Adipocyte (in vitro differentiated cells): ENCODE measurements at places on chromosomes 12 and 14.

DNA sequence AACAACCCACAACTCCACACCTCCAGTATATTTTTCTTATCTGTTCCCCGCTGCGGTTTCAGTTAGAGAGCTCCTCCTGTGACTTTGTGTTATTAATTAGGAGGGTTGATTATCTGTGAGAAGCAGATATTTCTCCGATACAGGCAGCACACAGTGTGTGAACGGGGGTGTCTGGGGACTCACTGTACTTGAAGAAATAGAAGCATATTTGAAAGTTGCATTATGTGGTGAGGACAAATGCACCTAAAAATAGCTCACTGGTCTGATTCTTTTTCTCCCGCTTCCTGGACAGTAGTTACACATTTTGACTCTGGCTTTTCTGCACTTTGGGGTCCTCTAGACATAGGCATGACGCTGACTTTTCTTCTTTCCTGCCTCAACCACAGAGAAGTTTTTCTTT is 277.7 kb downstream of the VRK1 start:
- DNase-seq = no peak

DNA sequence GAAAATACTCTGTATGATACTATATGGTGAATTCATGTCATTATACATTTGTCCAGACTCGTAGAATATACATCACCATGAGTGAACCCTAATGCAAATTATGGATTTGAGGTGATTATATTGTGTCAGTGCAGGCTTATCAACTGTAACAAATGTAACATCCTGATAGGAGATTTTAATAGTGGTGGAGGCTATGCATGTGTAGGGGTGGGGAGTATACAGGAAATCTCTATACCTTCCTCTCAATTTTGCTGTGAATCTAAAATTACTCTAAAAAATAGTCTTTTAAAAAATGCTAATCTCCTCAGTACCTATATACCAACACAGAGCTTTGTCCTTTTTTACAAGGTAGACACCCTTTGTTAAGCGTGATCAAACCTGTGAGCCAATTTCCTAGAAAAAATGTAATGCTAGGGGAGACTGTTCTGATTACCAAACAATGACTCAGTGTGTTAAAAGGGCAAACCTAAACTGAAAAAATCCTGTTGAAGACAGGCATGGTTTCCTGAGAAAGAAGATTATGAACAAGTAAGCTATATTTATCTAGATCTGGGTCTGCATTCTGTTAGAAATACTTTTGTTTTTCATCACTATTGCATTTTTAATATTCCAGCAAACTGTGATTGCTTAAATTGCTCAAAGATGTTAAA is 170.9 kb downstream of the DUSP6 start:
- peak; percentile 80 for DNase-seq

DNA sequence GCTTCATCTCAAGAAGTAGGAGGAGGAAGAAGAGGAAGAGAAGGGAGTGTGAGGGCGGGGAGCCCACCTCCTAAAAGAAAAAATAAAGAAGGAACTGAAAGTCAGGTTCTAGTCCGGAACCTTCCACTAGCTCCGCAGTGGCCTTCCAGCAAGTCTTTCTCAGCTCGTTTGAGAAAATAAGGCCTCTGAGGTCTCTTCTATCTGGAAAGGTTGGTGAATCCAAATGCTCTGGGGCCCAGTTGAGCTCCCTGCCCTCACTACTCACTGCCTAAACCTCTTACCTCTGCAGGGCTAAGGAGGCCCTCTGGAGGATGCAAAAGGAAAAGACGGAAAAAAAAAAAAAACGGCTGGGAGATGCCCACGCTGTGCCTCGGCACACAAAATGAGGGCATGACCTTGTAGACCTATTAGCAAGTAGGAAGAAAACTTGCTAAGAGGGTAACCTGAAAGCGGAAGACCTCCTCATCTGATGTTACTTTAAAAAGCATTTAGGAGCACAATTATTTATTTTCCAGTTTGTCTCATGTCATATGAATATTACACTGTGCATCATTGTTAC is 35.9 kb downstream of the FBLN5 start:
- DNase-seq = peak; percentile 48

DNA sequence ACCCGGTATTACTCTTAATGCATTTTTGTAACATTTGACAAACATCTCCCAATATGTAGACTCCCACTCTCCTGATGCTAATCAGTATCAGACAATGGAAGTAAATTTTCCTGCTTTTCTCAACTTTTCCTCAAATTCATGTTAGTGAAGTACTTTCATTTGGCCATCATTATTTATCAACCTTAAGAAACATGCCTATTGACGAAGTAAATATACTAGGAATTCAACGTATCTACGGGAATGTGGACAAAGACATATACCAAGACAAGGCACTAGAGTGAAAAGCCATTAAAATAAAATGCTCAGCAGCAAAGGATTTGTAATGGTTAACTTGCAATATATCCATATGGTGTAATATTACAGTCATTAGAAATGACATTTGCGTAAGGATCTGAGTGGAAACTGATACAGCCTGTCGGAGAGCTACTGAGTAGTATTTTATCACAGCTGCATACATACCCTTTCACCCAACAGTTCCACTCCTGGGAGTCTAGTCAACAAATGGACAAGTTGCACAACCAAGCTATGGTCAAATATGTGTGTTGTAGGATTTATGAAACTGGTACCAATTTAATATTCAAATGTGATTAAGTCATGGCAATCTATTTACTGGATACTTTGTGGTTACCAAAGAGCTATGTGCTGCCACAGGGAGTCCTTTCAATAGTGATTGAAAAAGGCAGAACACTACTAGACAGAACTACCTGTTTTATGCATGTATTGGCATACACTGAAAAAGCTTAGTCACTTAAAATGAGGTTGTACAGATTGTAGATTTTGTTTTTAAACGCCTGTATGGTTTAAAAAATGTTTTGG is 26.5 kb downstream of the NUDT4 start:
- DNase-seq = peak; percentile 62

DNA sequence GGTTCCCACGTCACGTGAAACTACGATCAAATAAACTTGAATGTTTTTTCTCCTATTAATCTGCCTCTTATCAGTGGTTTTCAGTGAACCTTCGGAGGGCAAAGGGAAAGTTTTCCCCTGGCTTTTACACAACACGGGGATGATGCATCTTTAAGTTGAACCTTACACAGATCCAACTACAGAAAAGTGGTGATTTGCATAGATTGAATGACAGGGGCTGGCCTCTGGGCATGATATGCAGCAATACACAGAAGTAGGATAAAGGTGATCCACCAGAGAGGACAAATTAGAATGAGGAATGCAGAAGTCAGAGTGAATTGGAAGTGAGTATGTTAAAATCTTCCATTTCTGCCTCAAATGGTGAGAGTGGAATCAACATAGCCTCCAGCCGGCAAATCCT is 11.6 kb downstream of the GSG1 start:
- DNase-seq = no peak

DNA sequence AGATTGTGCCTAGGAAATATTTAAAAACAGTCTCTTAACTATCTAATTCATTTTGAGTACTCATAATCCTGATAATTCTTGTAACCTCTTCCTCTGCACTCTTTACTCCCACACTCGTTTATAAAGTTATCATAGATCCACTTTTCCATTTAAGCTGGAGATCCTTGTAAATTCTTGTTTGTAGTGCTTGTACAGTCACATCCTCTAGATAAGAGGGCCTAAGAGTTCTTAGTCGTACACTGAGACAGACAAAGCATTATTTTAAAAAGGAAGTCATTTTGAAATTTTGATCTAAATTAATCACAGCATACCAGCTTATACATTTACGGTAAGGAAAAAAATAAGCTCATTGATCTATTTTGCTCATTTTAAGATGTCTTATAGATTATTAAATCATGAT is 42.5 kb downstream of the LMO3 start:
- DNase-seq = no peak

DNA sequence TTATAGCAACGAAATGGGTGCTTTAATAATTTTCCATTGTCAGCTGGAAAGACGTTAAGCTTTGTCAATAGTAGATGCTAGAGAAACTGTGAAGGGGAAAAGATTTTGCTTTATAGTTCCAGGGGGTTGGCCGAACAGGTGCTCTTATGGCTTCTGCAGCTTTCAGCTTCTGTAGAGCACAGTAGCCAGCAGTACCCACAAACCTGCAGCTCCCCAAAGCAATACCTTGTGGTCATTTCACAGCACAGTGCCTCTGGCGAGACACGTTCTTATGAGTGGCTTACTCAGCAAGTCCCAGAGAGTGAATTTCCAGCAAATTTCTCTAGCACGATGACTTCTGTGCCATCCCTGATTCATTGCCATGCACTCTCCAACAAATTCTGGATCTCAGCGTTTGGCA is 416.3 kb upstream of the ATP2B1 start:
- no peak for DNase-seq

DNA sequence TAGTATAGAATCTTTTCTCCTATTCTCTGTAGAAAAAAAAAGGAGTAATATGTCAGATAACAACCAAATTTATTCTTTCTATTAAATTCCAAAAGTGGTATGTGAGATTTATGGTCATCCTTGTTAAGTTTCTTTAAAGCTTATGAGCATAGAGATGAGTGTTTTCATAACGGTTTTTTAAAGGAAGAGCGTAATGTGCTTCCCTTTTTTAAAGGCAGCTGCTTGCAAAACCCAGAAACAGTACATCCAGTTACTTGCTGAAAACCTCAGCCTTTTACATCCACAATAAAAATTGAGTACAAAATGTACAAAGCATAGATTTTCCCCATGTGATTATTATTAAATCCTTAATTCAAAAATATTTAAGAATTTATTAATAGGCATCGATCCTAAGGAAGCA is 53.6 kb upstream of the CD163 start:
- no peak for DNase-seq

DNA sequence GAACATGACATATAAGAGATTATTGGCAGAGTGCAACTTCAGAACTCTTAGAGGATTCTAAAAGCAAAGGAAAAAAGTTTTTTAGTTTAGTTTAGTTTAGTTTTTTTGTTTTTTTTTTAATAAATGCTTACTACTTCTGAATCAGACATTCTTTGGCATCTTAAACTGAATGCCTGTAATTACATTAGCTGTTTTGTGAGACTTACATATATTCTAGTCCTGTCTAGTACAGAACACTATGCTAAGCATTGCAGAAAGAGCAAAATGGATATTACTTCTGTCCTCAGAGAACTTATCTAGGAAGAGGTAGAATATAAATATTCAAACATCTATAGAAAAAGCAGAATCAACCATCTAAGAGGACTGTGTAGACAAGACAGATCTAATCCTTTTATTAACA is 133.2 kb downstream of the RAD51B start:
- peak; percentile 35 for DNase-seq

GRCh38 chr12:12731178-12731577 is 14.0 kb downstream of the CDKN1B start:
- no peak for DNase-seq

DNA sequence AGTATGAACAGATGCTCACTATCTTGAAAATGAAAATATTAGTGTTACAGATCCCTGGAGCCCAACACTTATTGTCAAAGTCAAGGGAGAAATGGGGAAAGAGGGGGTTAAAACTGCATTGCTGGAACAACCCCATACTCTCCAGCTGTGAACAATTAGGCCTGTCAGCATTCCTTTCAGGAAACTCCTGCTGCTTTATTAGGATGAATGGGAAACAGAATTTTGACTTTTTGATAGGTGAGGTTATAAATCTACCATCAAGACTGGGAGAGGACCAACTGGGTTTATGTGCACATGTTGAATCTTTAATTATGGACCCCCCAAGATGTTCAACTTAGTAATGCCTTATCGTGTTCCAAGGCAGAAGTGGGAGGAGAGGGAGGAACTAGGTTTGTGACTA is 85.0 kb downstream of the TMTC1 start:
- no peak for DNase-seq

DNA sequence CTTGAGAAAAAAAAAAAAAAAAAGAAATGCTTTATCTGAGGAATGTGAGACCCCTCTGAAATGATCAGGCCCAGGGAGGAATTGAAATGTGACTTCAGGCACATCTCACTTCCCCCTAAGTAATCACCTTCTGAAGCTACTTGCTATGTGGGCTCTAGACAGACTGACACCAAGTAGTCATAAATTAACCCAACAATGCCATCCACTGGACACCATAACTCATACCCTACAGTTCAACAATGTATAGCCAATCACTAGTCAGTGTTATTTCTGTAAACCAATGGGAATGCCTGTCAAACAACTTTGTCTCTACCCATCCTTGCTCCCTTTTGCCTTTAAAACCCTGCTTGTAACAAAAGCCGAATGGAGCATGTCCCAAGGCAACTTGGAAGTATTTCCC is 182.7 kb upstream of the TMPO start:
- no peak for DNase-seq

DNA sequence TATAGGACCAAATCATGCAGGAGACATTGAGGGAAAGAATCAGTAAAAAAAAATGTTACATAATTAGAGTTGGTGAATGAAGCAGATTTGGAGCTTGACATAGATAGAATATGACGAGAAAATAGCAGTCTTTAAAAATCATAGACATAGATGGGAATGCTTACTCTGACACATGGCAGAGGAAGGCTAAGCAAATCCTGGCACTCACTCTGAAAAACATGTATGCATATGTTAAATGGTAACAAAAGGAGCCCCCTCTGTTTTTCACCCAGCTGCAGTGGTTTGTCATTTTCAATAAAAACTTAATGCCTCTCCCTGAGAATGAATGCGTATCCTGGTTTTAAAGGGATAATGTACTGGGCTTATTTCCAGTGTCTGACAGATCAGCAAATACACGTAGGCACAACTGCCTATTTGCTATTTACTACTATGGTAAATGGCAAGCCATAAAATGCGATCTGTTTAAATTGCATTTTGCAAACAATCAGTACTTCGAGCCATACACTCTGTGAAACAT is 561.2 kb upstream of the SEL1L start:
- DNase-seq = no peak

DNA sequence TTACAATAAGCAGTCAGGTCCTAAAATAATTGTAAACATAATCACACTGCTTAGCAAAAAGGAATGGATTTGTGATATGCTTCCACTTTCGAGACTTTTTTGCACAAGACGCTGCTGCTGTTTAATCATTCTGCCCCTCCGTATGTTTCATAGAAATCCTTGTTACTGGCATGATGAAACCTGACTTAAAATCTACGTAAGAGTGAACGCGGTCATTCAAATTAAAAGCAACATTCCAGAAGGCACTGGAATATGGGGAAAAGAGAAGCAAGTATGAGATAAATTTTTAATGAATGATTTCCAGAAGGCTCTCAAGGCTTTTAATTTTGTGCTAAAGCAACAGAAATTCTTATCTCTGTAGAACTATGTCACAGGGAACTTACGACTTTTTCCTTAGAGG is 1.1 kb downstream of the CNIH1 start:
- peak; percentile 73 for DNase-seq

DNA sequence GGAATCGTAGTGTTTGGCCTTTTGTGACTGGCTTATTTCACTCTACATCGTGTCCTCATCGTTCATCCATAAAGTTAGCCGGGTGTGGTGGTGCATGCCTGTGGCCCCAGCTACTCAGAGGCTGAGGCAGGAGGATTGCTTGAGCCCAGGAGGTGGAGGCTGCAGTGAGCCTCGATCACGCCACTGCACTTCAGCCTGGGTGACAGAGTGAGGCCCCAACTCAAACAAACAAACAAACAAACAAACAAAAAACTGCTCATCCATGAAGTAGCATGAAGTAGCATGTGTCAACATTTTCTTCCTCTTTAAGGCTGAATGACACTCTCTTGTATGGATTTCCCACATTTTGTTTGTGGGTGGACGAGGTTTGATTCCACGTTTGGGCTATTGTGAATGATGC is 44.0 kb upstream of the MEG3 start:
- no peak for DNase-seq

- no peak for DNase-seq
Observed at GRCh38 chr12:31626270-31626995, 33.1 kb upstream of the ETFBKMT start.
